SK-N-MC (cell line): ENCODE measurements at places on chromosomes 3 and 15.

DNA sequence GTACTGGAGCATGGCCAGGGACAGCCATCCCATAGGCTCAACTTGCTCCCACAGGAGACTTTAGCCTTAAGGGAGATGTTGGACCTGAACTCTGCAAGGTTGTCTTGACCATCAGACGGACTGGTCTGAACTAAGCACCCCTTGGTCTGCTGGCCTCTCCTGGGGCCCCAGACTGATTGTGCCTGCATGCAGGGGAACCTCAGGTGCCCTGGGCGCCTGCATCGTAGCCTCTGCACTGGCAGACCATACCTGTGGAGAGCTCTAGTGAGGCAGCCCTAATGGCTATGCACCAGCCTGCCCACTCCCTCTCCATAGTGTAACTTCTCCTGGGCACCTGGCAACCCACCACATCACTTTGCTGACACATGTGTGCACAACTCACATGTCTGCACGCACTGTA lies 395.6 kb downstream of the ZPLD1 start:
- no peak for DNase-seq

- DNase-seq: no peak
Measured at GRCh38 chr3:186588632-186589031, 18.1 kb downstream of the DNAJB11 start.

GRCh38 chr3:108352176-108352575 lies 55.8 kb downstream of the HHLA2 start:
- no peak for DNase-seq

GRCh38 chr3:26293329-26293844 lies 329.2 kb upstream of the LRRC3B start:
- DNase-seq: no peak

- DNase-seq: no peak
Measured at GRCh38 chr15:33341953-33342352, 31.2 kb downstream of the RYR3 start.

DNA sequence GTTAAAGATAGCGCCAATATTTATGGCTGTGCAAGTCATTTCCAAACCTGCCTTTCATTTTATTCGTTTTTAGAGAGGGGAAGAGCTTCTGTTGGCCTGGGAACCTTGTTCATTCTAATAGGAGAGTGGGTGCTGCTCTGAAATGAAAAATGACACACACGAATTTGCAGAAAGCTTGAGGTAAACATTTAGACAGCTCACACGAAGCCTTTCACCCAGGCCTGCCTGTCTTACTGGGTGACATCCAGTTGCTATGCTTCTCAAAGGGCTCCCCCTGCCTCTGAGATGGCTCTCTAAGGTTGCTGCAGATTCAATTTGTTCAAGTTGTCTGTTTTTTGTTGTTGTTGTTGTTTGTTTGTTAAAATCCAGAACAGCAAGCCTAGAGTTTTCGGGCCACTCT lies 18.2 kb downstream of the PEX5L start:
- DNase-seq: no peak

GRCh38 chr3:169112153-169112892 lies 551.2 kb downstream of the MECOM start:
- DNase-seq: no peak

DNA sequence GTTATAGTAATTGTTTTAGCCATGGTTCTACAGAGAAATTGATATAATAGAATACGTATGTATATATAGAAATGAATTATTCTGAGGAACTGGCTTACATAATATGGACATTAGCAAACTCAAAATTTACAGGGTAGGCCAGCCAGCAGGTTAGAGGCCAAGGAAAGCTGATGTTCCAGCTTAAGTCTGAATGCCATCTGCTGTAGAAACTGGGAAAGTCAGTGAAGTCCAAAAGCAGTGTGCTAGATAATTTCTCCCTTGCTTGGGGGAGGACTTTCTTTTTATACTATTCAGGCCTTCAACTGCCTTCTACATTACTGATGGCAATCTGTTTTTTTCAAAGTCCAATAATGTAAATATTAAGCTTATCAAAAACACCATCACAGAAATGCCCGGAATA lies 1174.7 kb downstream of the ZPLD1 start:
- DNase-seq: no peak

GRCh38 chr3:123292321-123293310 lies 90.9 kb downstream of the SEC22A start:
- no peak for DNase-seq

DNA sequence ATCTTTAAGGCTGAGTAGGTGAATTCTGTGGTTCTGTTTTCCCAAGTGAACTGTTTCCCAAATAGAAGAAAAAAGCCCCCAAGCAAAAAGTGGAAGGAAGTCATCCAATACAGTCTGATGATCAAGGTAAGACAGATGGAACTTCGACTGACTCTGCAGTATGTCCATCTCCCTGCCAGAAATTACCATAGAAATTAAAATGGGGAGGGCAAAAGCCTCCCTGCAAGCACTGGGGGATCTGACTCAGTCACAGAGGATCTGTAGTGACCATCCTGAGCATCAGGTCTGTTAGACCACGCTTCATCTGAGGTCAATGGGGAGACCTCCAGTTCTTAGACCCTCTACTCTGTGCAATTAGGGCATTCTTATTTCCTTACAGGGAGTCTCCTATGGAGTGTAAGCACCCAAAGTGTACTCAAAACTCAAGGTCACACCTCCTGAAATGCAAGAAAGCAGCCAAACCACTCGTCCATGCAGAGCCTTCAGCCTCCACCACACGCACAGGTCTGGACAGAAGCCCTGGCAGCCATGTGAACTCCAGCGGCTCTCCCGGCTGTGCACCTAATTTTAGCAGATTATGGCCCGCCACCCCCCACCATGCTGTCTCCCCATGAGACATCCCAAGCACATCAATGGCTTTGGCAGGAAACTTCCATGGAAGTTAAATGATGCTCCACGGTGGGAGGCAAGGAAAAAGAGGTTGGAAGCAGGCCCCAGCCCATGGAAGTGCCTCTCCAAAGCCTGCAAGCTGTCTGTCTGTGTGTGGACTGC lies 348.7 kb downstream of the NTRK3 start:
- DNase-seq: no peak

- DNase-seq: no peak
Measured at GRCh38 chr3:21543380-21544075, 207.5 kb downstream of the ZNF385D start.

DNA sequence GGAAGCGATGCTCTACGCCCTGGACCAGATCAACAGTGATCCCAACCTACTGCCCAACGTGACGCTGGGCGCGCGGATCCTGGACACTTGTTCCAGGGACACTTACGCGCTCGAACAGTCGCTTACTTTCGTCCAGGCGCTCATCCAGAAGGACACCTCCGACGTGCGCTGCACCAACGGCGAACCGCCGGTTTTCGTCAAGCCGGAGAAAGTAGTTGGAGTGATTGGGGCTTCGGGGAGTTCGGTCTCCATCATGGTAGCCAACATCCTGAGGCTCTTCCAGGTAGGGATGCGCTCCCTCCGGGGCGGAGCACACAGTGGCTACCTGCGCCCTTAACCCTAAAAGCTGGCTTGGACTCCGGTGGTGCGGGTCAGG lies 698 bp downstream of the GRM7 start:
- no peak for DNase-seq

- DNase-seq: no peak
Measured at GRCh38 chr15:60374628-60375081, 23.1 kb downstream of the ANXA2 start.

DNA sequence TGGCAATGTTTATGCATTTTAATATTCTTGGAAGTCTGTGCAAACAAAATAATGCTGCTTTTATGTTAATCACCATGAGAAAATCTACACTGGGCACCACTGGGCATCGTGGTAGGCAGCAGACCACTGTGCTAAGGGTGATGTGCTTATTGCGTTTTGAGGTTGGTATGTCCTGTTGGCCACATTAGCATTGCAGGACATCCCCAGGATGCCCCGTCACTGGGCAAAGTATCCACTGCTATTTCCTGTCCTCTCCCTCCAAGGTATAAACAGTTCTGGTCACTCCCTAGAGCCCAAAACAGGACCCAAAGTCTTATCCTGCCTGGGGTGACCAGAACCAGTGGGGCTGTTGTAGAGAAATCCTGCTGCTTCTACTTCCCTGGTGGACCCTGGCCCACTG lies 284.2 kb upstream of the ROPN1 start:
- no peak for DNase-seq

DNA sequence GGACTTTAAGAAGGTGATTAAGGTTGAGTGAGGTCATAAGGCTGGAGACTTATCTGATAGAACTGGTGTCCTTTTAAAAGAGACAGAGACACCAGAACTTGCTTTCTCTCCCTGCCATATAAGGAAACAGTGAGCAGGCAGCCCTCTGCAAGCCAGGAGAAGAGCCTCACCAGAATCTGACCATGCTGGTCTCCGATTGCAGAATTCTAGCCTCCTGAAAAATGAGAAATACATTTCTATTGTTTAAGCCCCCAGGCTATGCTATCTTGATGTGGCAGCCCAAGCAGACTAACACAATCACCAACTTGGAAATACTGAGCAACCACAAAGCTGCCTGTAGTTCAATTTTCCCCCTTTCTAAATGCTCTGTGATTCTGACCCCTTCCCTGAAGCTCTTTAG lies 161.4 kb upstream of the RARB start:
- no peak for DNase-seq

DNA sequence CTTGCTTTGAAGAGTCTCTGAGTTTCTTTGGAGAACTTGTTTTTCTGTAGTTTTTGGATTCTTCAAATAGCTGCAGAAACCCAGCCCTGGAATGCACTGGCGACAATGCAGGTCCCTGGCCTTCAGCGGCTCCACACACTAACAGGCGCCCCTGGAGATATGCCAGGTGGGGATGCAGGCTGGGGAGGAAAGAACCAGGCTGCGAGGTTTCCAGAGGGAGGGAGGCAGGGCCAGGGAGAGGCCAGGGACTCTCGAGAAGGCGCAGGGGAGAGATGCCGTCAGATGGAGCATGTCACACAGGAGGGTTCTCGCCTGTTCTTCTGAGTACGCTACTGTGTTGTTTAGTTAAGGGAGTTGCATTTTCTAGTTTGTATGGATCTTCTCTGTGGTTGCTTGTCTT lies 283.1 kb downstream of the GABRG3 start:
- DNase-seq: no peak

- DNase-seq: no peak
Measured at GRCh38 chr3:22495791-22496190, 707.3 kb upstream of the UBE2E2 start.

GRCh38 chr15:32643907-32644445 lies 2.5 kb downstream of the SCG5 start:
- DNase-seq: no peak

GRCh38 chr15:27589260-27589659 lies 509.9 kb downstream of the OCA2 start:
- DNase-seq: no peak

DNA sequence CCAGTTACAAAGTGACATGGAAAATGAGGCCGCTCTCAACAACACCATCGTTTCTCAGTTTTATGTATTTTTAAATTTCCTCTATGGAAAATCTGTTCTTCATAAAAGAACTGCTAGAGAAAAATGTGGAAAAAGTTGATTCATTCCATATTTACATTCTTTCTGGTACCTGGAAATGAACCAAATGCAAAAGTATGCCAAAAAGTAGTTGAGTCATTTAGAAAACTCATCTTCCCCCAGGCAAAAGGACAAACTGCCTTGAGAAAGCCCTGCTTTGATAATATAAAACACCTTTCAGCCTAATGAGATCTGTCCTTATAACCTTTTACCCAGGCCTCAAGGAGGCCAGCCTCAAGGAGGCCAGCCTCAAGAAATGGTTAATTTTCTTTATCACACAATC lies 283.0 kb upstream of the VEPH1 start:
- DNase-seq: no peak

GRCh38 chr3:37642670-37643598 lies 218.7 kb upstream of the CTDSPL start:
- no peak for DNase-seq

- DNase-seq: no peak
Measured at GRCh38 chr15:51796847-51797401, 32.5 kb upstream of the TMOD3 start.

GRCh38 chr15:100988857-100989256 lies 69.7 kb downstream of the LRRK1 start:
- no peak for DNase-seq

GRCh38 chr15:51380999-51381806 lies 39.7 kb downstream of the GLDN start:
- DNase-seq: no peak

DNA sequence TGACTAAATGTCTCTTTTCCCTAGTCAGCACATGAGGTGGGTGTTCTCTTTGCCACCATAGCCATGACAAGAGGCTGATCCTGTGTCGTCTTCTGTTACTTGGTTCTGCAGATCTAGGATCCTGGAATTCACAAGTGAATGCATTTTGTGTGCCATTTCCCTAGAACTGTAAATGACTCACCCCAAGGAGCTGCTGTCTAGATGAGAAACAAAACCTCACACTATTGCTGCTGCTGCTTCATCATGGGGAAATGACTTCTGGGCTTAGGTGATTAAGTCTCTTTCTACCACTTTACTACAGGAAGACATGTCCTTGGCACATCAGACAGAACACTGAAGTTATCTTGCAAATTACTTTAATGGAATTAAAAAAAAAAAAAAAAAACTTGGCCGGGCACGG lies 54.9 kb downstream of the SLCO3A1 start:
- DNase-seq: no peak

- no peak for DNase-seq
Measured at GRCh38 chr3:135018149-135018923, 223.3 kb downstream of the EPHB1 start.

DNA sequence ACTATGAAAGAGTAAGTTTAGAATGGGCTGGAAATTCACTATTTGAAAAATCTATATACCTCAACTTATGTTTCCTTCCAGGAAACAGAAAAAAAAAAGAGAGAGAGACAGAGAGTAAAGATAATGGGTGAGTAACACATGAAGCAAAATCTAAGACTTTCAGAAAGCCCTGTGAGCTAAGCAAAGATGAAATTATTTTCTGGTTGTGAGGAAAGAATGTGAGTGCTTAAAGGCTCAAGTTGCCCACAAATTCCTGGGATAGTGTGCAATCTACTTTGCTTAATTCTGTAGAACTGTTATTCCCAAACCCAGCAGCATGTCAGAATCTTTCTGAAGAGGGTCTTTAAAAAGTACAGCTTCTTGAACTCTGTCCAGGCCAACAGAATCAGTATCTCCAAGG lies 337.7 kb upstream of the AGTR1 start:
- DNase-seq: no peak

- no peak for DNase-seq
Measured at GRCh38 chr3:57862894-57863293, 106.8 kb downstream of the SLMAP start.

- no peak for DNase-seq
Measured at GRCh38 chr15:85583923-85584390, 203.6 kb downstream of the AKAP13 start.

DNA sequence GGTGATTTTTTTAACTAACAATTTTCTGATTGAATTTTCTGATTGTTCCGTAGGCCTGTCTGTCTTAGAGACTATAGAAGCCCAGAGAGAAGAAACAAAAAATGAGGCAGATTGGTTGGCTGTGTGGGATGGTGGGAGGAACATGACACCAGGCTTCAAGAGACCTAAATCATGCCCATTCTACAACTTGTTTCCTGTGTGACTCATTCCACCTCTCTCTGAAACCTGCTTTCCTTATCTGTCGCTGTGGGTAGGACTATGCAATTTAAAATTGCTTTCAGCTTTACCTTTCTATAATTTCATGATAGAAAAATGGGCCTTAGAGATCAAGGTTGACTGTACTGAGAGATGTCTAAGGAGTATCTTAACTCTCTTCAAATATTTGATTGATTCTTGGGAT lies 44.5 kb downstream of the OXNAD1 start:
- DNase-seq: no peak
